ENCODE measurements at places on chromosomes 3 and 15. TPM values are rescaled to one million over a fixed set of nuclear protein-coding genes. Genes with fewer than 3 reads are reported as not detected.

Gene PDZRN3
- 1.3 TPM for total RNA-seq

Gene RTP1
- total RNA-seq: not detected

Gene MYLK
- 7.8 TPM for total RNA-seq

Gene OR5K3
- total RNA-seq: not detected

Gene OIP5
- 2.7 TPM for total RNA-seq

Gene CNTN4
- not detected for total RNA-seq

Gene ARPIN
- total RNA-seq: 13.3 TPM

Gene CCR9
- total RNA-seq: not detected

Gene VEPH1
- total RNA-seq: 10.3 TPM

Gene PIGX
- total RNA-seq: 35.7 TPM

Gene ADAMTS7
- 55.1 TPM for total RNA-seq

Gene PKM
- 604 TPM for total RNA-seq

Gene TM6SF1
- total RNA-seq: 6.0 TPM

Gene TRIM42
- not detected for total RNA-seq

Gene GOLGA8B
- total RNA-seq: 89.6 TPM

Gene FAM3D
- total RNA-seq: not detected

All from endothelial cell (in vitro differentiated cells).